ENCODE measurements at places on chromosomes 16 and 17.

DNA sequence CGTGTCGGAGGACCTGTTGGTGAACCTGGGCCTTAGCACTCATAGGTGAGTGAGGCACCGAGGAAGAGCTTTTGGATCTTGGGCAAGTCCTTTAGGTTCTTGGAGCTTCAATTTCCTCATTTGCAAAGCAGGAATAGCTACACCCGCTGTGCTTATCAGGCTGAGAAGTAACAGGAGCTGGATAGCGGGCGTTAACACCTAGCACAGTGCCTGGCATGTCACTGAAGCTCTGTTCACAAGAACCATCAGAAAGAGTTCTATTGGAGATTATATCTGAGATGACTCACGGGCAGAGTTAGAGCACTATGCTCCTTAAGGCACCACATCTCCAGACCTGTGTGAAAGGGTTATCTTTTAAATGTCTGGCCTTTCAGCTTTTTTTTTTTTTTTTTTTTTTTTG, 12.8 kb downstream of the MEOX1 start:
- DNase-seq, result no peak

DNA sequence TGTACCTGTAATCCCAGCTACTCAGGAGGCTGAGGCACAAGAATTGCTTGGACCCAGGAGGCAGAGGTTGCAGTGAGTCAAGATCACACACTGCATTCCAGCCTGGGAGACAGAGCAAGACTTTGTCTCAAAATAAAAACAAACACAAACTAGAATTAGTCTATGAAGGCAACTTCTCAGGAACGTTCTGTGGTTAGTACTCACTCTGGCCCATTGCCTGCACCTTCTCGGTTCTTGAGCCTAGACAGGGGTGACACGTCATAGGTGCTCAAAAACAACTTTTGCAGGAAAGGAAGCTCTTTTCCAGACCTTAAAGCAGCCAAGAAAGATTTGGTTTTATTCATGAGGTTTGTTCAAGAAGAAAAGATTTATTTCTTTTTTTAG, 22.3 kb upstream of the CNOT1 start:
- peak; percentile 72 for DNase-seq

DNA sequence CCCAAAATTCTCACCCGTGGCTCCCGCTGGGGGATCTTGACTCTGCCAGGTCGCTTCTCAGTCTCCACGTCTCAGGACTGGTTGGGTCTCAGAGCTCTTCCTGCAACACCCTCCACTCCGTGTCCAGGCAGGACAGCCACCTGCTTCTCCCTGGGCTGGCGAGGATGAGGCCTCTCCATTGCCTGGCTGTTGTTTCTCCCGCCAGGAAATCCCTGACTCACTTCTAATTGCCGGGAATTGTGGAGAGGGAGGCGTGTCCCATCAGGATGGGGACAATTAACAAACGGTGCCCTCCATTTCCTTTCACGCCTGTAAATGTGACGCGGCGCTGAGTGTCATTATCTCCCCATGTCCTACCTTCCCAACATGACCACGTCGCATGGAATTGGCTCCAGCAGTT, 204.5 kb downstream of the RBFOX3 start:
- no peak for DNase-seq

GRCh38 chr17:63826468-63827001, 696 bp upstream of the PSMC5 start:
- DNase-seq, result peak; percentile 18

GRCh38 chr16:87815567-87815966, 49.8 kb upstream of the KLHDC4 start:
- no peak for DNase-seq

Data from HFFc6 (cell line).